IMR-90 (cell line): ENCODE measurements at places on chromosomes 13 and 19. TPM values are rescaled to one million over a fixed set of nuclear protein-coding genes. Genes with fewer than 3 reads are reported as not detected.

ATP4B gene
- total RNA-seq = not detected in 2 replicates

NLRP12 gene
- total RNA-seq = not detected in 2 replicates

DNA sequence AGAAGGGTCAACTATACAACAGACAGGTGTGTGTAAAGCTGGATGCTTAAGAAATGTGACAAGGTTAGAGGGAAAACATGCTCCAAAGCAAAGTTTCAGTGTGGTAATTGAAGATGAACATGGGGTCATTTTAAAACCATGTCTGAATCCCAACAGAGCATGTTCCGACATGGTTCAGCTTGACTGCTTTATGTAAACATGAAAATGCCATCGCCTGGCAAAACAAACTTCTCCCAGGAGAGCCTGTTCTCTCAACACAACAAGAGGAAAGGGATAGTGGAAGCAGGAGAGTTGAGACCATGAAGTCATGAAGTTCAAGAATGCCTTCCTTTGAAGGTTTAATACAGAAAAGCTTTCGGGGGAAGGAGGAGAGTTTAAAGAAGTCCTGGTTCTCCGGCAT, 85.8 kb downstream of the EPSTI1 start:
- no peak for DNase-seq

- peak; percentile 81 for DNase-seq
Measured at GRCh38 chr13:30143666-30144400, 163.5 kb downstream of the KATNAL1 start.

GRCh38 chr19:7701654-7702457, at the start of gene FCER2:
TSS of gene FCER2 (minus strand) at chr19:7702131. CDS start at chr19:7699760, 2,371 bp downstream.
- no peak for DNase-seq

- no peak for DNase-seq
Measured at GRCh38 chr13:51532736-51533197, 51.5 kb upstream of the WDFY2 start.

- no peak for DNase-seq
Measured at GRCh38 chr19:46980761-46981160, 38.9 kb upstream of the NPAS1 start.

DNA sequence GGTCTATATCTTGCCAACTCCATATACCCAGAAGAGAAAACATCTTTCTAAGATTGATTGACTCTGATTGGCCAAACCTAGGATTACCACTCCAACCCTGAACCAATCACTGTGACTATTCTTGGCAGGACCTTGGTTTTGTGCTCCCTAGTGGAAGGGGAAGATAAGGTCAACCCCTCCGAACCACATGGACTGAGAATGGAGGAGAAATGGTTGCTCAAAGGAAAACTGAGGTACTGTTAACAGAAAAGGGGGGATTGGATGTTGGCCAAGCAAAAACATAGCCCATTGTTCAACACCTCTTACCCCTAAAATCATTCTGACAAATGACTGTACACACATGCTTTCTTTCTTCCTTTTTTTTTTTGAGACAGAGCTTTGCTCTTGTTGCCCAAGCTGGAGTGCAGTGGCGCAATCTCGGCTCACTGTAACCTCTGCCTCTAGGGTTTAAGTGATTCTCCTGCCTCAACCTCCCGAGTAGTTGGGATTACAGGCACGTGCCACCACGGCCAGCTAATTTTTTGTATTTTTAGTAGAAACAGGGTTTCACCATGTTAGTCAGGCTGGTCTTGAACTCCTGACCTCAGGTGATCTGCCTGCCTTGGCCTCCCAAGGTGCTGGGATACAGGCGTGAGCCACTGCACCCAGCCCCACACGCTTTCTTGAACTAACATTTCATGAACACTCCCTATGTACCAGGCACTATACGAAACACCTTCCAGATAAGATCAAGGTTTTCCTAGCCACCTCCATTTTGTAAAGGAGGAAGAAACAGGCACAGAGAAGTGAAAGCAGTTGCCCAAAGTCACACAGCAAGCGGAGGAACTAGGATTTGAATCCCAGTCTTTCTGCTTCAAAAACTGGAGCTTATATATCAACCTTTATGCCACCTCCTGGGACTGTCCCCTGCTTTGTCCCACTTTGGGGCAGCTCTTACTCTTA, 6.5 kb downstream of the MEIOSIN start:
- DNase-seq = no peak

- no peak for DNase-seq
Measured at GRCh38 chr19:56271151-56271550, 1.4 kb upstream of the EDDM13 start.

DNA sequence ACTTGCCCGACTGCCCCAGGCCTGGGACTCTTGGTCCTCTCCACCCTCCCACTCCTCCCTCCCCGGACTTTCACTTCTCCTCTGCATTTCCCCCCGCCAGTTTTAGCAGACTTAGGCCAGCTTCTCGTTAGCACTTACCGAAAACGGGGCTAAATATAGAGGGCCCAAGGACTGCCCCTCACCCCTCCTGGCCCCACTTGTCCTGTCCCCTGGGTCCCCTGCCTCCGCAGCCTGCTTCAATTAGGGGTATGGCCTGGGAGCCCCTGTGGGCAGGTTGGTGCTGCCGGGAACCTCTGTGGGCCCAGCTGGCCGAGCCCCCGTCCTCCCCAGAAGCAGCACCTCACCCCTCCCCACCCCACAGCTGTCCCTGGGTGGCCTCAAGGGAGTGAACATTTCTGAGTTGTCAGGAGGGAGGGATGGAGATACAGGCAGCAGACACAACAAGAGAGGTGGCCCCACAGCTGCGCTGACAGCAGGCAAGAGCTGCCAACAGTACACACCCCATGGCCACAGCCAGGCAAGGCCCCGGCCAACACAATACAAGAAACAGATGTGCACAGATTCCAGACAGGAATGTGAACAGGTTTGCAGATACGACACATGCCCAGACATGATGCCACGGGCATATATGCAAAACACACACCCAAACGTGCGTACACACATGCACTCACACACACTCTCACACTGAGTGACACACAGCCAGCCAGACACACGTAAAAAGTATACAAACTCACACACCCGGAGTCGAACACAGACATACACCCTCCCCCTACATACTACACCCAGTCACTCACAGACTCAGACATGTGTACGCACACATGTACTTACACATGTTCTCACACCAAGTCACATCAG, 2.6 kb downstream of the POU2F2 start:
- peak; percentile 33 for DNase-seq

IL4I1 gene
- total RNA-seq = under 0.01 and 0.36 TPM in 2 replicates

DNA sequence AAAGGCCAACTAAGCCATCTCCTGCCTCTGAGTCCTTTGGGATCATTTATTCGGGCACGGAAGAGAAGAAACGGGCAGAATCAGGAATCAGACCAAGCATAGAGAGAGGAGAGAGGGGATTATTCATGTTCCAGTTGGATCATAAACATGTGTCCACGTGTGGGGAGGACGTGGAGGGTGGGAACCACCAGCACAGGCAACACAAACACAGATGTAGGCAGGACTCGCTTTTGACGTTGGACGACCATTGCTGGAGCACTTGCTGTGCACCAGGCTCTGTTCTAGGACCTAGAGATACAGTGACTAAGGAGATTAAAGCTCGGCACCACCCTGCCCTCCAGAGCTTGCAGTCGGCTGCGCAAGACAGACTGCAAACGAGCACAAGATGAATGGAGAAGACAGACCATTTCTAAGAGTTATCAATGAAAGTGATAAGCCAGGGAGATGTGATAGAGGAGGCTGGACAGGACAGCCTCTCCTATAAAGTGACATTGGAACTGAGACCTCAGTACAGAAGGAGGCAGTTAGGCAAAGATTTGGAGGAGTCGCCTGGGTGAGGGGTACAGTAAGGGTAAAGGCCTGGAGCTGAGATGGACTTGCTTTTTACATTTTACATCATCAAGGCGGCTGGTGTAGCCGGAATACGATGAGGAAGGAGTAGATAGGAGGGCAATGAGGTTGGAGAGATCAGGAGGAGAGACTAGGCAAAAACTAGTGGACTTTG, 716 bp downstream of the SH2D3A start:
- no peak for DNase-seq

DNA sequence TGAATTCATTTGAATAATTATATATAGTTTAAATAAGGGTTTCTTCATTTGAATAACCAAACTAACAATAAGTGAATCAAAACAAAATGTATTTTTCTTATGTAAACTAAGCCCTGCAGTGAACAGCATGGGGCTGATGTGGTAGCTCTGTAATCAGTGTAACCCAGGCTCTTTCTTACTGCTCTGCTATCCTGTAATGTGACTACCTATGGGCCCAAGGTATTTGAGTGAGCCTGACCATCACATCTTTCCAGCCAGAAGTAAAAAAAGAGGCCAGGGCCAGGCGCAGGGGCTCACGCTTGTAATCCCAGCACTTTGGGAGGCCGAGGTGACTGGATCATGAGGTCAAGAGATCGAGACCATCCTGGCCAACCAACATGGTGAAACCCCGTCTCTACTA, 494.6 kb downstream of the DCT start:
- no peak for DNase-seq

- DNase-seq = no peak
Measured at GRCh38 chr13:42575938-42576337, 2.0 kb downstream of the TNFSF11 start.

FARP1 gene
- total RNA-seq = 48.3 and 57.0 TPM in 2 replicates

DNA sequence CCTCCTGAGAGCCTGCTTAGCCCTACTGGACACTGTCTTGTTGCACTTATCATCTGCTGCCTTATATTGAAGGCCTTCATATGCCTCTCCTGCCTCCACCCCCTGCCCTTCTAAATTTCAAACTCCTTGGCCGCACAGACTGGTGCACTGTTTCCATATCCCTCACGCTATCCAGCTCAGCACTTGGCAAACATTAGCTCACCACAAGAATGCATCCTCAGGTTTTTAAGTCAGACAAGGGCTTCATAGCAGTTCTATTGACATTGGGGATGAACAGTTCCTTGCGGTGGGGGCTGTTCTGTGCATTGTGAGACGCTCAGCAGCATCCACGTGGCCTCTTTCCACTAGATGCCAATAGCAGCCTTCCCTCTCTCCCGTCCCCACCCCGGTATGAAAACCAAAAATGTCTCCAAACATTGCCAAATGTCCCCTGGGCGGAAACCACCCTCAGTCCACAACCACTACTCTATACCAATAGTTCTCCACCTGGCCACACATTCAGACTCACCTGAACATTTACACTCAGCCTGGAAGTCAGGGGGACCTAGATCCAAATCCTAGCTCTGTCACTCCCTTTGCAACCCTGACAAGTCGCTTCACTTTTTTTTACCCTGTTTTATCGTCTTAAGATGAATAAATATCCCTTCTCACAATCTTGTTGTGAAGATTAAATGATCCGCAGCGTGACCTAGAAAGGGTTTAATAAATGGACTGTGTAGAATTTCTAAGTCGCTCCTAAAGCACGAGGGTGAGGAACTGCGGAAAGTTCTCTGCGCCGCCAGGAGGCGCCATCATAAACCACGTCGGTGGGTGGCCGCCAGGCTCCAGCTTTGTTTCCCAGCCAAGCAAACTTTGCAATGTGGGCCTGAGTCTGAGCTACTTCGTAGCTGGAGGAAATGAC, 3.6 kb upstream of the CEACAM3 start:
- peak; percentile 36 for DNase-seq

DNA sequence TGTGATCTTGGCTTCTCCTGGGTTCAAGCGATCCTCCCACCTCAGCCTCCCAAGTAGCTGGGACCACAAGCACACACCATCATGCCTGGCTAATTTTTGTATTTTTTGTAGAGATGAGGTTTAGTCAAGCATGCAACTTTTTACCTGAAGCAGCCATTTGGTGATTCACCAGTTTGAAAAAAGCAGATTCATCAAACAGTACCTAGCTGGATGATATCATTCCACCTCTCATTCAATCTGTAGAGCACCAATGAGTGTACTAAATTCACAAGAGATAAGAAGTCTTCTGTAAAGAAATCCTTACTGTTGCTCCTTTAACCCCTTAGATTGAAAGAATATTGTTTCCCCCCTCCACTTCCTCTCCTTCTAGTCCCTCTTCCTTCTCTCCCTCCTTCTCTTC, 261.1 kb upstream of the RFC3 start:
- DNase-seq = no peak

PSG2 gene
- total RNA-seq = 0.18 and 0.28 TPM in 2 replicates

GRCh38 chr19:28393574-28394336, 819.2 kb downstream of the UQCRFS1 start:
- no peak for DNase-seq

- no peak for DNase-seq
Measured at GRCh38 chr19:55149078-55150003, at the start of gene TNNT1. TSS of gene TNNT1 (minus strand) at chr19:55149206. CDS start at chr19:55147157, 2,049 bp downstream.

PRX gene
- total RNA-seq = 0.83 and 0.90 TPM in 2 replicates

DNA sequence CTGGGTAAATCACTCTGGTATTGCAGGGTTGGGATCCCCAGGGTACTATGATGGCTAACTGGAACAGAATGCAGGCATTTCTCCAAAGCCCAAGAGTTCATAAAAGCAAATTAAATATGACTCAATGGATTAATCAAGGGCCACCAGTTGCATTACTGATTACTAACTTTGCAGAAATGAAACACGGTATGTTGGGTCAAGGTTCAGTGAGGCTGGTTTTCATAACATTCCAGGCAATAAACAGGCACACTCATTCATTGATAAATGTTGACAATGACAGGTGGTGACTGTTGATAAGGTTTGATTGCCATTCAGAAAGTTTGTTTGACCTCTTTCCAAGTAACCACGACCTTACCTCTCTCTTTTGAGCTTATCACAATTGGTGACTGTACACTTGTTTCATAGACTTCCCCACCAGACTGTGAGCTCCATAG, 506 bp upstream of the AP1M1 start:
- DNase-seq = peak; percentile 92

- DNase-seq = no peak
Measured at GRCh38 chr13:22090106-22090505, 419.2 kb downstream of the FGF9 start.
